Activated naive CD4-positive, alpha-beta T cell (primary cell): ENCODE measurements at places on chromosomes 3 and 15.

DNA sequence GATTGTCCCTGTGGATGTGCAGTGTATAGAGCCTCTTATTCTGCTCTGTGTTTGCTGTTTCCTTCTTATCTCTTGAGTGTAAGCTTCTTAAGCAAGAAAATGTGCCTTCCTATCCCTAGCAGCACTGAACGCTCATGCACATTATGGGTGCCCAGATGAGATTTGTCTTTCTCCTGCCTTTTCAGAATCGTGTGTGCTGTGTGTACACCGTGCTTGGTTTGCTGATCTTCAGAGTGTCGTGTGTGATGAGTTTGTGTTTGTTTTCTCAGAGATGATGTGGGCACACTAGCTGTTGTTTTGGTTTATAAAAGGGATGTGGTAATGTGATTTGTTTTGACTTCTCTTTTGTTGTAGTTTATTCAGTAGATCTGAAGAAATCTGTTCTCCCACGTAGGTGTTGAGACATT is 19.7 kb downstream of the GPR171 start:
- DNase-seq: no peak

DNA sequence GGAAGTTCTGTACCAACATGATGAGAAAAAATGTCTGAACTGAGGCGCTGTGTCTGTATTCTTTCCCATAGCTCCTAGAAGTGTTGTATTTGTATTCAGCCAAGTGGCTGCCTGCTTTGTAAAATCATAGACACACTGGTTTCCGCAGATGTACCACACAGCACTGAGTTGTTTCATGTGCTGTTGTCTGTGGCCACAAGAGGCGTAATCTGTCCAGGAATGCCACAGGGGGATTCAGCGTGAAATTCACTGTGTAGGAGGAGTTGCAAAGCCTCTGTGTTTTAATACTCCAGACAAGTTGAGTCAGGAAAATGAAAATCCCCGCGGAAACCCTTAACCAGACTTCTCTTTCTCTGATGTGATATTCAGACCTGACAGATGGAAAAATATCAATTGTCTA is 462.2 kb downstream of the NSUN3 start:
- no peak for DNase-seq

DNA sequence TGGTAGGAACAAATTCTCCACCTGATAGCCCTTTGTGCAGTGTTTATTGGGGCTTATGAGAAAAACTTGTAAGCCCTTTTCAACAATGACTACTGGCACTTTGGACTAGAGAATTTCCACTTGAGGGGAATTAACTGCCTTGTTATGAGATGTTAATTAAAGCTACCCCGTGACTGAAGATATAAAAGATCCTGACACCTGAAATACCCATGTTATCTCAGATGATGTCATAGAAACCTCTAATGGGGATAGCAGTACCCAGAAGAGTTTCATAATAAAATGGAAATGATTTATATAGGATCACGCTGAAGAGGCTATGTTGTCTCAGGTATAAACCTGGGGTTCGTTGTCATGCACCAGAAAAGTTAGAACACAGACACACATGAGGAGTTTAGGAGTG is 14.5 kb upstream of the STAC start:
- DNase-seq: no peak

DNA sequence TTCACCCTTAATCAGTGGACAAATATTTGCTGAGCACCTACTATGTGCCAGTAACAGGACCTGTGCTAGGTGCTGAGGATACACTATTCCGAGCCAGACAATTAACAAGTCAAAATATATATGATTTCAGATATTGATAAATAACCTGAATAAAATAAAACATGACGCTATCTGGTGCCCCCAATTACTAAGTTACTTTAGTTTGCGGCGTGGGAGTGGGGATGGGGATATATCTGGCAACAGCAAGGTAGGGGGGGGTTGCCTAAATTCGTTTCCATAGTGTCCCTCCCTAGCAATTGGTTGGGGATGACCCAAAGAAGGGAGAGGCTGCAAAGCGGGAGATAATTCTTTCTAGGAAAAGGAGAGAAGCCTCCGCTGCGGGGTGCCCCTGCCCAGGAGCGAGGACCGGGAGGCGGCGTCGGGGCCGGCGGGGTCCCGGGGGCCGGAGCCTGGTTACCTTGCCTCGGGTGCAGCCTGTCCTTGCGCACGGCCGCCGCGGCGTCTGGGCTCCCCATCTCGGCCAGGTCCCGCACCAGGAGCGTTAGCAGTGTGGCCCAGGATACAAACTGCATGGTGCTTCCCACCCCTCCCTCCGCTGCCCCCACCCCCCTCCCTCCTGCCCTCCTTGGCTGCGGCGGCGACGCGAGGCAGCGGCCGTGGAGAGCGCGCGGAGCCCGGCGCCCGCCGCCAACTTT is 567 bp downstream of the ADAMTS9 start:
- no peak for DNase-seq

DNA sequence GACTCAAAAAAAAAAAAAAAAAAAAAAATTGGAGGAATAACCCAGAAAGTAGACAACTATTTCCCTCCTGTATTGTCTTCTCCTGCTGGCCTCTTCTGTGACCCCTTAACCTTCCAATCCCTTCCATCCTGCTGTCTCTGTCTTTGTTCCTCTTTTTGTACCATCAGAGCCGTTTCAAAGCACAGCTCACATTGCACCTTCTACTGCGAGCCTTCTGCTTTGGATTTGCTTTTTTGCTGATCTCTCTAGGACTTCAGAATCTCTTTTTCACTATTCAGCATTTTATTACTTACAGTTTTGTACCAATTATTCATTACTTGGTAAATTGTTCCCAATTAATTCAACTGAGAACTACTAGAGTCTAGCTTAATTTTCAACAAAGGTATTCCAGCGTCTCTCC is 284.0 kb upstream of the TBL1XR1 start:
- DNase-seq: no peak

- no peak for DNase-seq
Observed at GRCh38 chr15:39756806-39757522, 25.7 kb downstream of the FSIP1 start.

DNA sequence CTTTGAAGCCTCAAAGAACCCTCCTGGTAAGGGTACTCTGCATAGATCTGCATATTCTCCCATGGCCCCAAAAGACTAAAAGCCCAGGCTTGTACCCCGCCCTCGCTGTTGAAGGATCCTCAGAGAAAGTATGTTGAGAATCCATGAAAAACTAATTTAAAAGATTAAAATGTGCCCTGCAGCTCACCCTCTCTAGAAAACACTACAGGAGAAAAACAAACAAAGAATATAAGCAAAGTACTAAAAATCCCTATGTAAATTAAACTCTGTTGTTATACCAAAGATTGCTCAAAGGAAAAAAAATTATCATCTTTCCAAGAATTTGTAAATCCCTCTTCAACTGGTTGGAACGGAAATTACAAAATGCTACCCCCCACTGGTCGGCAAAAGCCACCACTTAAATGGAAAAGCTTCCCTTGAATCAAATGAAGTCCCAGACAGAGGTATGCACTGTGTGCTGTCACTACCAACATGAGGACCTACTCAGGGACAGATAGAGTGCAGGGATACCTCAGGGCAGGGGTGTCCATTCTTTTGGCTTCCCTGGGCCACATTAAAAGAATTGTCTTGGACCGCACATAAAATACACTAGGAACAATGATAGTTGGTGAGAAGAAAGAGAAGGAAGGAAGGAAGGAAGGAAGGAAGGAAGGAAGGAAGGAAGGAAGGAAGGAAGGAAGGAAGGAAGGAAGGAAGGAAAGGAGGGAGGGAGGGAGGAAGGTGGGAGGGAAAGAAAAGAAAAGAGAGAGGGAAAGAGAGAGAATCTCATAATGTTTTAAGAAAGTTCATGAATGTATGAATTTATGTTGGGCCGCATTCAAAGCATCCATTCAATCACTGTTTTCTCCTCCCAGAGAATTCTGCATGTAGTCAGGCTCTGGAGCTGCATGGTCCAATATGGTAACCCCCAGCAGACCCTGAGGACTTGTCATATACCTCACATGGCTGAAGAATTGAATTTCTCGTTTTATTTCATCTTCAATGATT is 88.1 kb downstream of the MAGI1 start:
- DNase-seq: no peak
